ENCODE measurements at places on chromosomes 4 and X.

DNA sequence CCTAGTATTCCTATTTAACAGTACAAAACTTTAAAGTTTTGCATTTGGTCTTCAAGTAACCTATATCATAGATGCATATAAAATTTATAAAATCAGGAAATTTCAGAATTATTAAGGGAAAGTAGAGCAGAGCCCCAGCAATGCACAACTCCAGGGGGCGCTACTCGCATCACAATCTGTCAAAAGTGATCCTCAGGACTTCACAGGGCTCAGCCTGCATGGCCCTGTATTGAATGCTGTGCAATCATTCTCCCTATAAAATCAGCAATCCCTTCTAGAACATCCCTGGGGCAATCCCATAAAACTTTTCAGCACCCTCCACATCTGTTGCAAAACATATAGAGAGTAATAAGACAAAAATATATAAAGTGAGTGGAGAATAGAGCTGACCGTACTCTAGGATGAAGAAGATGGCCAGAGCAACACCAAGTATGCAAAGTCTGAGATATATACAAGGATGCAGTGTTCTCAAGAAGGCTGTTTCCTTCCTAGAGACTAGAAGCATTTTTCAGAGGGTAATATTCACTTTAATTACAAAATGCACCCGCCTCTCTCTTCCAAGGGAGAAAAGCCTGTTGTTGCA, 12.5 kb upstream of the PPARGC1A start:
- DNase-seq, result no peak

GRCh38 chrX:37578045-37578444, 6.6 kb downstream of the LANCL3 start:
- no peak for DNase-seq

- no peak for DNase-seq
Observed at GRCh38 chr4:138843616-138844015, 172.0 kb upstream of the NOCT start.

DNA sequence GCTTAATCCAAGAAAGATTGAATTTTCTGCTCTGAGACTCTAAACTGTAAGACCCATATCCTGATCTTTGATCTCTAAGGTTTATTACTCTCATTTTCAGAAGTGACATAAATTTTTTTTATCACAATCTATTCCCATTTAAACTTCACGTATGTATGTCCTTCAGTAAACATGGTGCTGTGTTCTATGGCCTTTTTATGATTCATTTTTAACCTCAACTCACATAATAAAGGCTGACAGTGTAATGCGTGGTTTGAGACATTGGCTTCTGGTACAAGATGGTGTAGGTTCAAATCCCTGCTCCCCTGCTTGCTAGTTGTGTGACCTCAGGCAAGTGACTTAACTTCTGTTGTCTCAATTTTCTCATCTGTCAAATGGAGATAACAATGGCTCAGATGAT, 306.0 kb upstream of the AADAT start:
- DNase-seq, result no peak

DNA sequence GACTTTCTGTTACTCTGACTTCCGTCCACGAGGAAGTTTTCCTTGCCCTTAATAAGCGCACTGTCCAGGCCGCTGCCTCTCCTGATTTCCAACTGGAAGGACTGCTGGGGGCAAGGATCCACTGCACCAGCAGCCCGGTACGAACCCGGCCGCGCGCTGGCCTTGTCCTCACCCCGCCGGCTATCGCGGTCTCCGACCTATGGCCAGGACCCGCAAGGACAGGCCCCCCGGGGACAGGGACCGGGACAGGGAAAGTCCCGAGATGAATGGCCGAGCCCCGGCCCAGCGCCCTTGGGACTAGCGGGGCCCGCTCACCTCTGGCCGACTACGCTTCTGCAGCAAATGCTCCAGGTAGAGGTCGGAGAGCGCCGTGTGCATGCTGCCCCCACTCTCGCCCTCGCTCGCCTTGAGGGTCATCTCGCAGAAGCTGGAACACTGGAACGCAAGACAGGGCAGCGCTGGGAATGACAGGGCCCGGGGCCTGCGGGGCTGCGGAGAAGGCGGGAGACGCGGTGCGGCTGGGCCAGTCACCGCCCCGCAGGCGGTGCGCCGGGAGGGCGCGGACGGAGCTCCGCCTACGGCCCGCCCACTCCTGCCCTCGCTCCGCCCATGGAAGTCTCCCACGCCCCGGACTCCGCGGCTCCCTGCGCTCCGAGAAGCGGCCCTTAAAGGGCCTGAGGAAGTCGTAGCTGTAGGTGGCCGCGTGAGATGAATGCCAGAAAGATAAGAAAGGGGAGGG, at the start of gene MPP1:
Gene MPP1, minus strand, starts transcription at position 529 of the 739 bp plus-strand sequence. Its CDS starts 112 bp downstream, at position 417.
- peak; percentile 47 for DNase-seq

DNA sequence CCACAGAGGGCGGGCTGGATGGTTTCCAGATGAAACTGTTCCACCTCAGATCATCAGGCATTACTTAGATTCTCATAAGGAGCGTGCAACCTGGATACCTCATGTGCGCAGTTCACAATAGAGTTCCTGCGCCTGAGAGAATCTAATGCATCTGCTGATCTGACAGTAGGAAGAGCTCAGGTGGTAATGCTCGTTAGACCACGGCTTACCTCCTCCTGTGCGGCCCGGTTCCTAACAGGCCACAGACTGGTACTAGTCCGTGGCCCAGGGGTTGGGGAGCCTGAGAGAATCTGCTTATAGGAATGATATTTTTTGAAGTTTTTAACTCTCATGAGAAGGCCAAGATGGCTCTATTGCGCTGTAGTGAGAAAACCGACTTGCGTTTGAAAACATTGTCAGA, 5.4 kb downstream of the NCAPG start:
- DNase-seq, result no peak

- no peak for DNase-seq
Observed at GRCh38 chr4:38950159-38950558, 82.0 kb downstream of the TMEM156 start.

- DNase-seq, result no peak
Observed at GRCh38 chrX:136941396-136942337, 61.1 kb upstream of the RBMX start.

- DNase-seq, result no peak
Observed at GRCh38 chr4:183201331-183201730, 102.3 kb downstream of the WWC2 start.

- DNase-seq, result no peak
Observed at GRCh38 chrX:39196192-39197102, 395.2 kb downstream of the MID1IP1 start.

DNA sequence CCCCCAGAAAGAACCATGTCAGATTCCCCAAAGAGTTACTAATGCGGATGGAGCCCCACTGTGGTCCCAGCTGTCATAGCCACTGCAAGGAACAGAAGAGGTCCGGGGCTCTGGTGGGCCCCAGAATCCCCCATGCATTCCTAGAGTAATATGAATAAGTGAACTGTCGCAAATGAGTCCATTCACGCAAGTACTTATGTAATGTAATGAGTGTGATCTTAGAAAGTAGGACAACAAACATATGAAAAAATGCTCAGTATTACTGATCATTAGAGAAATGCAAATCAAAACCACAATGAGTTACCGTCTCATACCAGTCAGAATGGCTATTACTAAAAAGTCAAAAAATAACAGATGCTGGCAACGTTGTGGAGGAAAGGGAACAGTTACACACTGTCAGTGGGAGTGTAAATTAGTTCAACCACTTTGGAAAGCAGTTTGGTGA, 141.5 kb upstream of the RBPJ start:
- DNase-seq, result peak; percentile 40

- no peak for DNase-seq
Observed at GRCh38 chr4:150944660-150945059, 70.4 kb downstream of the LRBA start.

DNA sequence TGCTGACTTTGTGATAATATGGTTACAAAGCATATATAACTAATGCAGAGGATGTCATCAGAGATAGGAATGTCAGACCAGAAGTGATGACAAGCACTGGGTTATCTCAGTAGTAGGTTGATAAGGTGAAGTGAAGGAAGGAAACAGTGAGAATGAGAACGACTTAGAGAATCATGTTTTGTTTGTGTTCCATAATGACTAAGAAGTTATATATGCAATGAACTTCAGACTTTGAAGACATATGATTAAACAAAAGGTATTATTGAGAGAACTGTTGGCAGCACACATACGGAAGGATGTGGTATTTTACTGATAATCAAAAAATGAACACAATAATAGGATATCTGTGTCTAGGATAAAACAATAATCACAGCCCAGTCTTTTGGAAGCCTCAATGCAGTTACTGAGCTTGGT, 18.3 kb upstream of the HHIP start:
- no peak for DNase-seq

DNA sequence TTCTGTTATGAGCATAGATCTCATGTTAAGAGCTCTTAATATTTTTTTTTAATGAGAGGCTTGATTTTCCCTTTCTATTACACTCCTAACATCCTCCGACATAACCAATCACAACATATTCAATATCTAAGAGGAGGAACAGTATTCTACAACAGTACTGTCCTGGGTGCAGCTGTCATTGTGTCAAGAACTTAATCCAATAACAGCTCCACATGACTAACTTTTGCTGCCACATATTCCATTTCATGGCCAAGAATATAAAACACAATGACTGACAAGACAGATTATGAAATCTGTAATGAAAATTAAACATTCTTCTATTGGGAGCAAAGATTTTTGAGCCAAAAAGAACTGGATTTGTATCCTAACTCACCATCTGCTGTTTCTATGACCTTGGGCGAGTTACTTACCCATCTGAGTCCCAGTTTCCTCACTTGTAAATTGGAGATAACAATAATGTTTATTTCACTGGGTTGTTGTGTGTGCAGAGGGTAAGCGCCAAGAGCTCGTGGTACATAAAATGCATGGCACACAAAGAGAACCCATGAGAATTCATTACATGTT, 405.6 kb downstream of the SPRY1 start:
- no peak for DNase-seq

DNA sequence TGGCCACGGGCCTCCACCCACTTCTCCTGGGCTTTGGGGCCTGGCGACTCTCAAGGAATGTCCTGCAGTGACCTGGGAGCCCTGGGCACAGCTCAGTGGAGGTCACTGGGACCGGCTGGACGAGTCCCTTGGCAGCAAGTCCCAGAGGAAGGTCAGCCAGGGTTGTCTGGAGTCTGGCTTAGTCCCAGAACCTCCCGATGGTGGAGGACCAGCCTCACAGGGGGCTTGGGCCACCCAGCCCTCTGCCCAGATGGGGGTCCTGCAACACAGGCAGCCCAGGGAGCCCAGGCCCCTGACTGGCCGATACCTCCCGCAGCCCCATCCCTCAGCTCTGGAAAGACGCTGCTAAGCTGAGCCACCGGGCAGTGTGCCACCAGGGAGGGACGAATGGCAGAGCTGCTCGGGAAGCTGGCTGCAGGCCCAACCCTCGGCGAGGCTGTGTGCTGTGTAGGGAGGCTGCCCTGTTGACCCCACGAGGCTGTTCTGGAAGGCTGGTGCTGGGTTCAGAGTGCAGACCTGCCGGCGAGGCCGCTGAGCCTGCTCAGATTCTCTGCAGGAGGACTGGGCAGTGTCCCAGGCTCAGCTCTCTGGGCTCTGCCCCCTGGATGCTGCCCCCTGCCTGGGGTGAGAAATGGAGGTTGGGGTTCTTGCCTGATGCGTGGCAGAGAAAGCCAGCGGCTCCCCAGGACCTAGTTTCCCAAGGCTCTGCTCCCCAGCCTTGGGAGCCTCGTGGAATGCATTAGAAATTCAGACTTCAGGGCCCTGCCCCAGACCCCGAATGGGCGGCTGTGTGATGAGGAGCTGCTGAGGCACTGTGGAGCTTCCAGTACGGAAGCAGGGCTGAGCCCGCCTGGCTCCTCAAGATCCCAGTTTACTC, 61.7 kb downstream of the ADRA2C start:
- DNase-seq, result no peak

DNA sequence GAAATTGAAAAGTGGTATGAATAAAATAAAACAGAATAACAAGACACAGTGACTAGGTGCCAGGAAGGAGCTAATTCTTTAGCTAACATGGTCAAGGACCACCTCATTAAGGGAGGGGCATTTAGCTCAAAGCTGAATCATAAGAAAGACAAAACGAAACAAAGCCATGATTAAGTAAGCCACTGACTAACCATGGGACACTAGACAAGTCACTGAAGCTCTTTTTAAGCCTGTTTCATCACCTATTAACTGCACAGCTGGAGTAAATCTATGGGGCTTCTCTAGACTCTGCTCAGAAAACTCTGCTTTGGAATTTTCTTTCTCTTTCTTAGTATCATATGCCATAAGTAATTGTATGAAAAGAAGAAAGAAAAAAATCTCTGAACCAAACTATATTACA, 49.8 kb upstream of the C1QTNF7 start:
- DNase-seq, result no peak

- DNase-seq, result no peak
Observed at GRCh38 chr4:38820329-38821061, 15.9 kb upstream of the TLR1 start.

DNA sequence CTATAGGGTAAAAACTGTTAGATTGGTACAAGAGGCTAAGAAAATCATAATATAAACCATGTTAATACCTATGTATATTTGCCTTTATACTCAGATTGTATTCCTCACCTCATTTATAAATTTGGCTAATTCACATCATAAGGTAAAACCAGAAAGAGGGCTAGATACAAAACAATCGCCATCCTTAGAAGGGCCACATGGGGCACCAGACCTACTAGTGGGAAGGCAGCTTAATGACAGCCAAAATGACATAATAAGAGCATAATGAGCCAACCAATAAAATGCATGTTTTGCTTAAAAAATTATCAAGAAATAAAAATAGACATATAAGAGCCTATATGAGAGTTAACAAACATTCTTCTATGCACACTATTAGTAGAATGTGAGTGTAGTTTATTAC, 107.3 kb upstream of the PRDX4 start:
- no peak for DNase-seq

DNA sequence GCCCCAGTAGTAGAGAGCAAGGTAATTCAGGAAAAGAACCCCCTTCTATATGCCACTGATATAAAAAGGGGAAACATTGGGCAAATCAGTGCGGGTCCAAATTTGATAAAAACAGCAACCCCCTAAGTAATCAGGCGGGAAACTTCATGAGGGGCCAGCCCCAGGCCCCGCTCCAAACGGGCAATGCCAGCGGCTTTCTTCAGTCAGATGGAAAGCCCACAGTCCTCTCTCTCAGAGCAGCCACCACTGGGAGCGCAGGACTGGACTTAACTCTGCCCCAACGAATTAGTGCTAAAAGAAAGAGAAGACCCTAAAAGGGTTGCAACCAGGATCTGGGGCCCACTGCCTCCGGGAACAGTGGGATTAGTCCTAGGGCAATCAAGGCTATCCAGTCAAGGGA, 9.9 kb downstream of the MAGEA11 start:
- no peak for DNase-seq
